ENCODE measurements at places on chromosomes 2 and 18.
A peak's percentile ranks its signal among the peaks of the same experiment; 100 is the strongest.

DNA sequence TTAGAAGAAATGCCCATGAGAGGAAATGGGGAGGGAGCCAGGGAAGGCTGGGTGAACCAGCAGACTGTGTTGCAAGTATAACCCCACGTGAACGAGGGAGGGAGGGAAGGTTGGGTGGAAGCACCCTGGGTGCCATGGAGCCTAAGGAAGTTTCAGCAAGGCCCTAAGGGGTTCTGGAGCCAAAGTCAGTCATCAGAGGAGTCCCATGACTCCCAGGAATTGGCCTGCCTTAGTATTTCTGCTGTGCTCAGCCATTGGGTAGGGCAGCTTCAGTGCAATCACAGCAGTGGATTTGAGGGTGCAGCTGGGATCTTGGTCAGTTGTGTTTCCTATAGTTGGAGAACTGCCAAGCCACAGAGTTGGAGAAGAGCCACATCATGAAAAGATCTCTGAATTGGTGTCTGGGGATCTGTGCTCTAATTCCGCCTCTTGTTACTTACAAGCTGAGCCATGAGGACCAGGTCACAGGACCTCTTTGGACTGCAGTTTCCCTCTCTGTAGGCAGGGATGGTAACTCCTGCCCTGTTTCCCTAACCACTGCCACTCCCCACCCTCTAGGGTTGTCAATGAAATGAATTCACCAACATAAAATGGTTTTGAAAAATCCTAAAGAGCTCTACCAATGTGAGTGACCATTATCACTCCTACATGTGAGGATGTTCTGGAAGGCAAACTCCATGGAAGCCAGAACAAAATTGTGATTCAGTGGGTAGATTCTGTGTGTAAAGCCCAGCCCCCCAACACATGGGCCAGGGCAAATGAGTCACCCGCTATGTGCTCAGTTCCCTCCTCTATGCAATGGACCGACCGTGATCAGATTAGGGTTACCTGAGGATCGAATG, 108.9 kb downstream of the CLIP4 start:
- no peak for DNase-seq

GRCh38 chr2:88199912-88200682, 30.0 kb downstream of the THNSL2 start:
- no peak for DNase-seq

DNA sequence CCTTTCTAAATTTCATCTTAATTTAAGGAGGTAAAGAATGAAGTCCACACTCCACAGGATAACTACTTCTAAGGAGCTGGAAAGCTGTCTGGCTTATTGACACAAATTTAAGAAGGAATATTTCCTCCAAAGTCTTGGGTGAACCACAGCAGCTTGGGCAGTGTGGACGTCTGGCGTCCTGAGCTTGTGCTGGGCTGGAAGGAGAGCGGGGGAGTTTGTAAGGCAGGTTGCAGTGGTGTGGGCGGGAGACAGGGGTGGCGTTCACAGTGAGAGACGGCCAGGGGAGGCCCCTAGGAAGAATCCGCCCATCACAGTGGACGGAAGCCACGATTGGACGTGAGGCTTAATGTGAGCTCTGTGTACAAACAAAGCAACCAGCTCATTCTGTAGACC, 25.7 kb downstream of the ADI1 start:
- DNase-seq: peak; percentile 18

DNA sequence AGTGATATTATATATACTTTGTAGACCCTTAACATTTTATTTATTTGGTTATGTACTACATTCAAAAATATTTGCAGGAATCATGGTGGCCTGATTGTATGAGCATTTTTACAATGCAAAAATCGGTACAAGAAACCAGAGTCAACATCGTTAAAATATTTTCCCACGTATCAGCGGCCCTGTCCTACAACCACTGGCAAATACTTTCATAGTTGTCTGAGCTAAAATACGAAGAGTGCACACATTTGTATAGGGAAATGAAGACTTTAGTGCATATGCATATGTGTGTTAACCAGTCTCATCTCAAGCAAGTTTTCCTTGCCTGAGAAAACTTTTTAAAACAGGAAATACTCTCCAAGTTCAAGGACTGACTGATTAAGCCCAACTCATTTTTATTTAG, 35.9 kb downstream of the CCDC102B start:
- DNase-seq: no peak

GRCh38 chr2:231384970-231385369, 10.5 kb upstream of the B3GNT7 start:
- DNase-seq: no peak

DNA sequence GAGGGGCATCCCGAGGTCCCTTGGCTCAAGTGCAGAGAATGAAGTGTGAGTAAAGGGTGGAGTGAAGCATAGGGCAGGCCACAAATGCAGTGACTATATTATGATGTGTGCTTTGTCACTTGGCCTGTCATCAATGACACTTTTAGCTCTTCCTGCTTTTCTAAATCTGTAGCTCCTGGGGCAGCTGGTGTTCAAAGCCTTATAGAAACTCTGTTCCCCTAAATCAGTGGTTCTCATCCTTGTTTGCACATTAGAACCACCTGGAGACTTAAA, 135.6 kb upstream of the LGALSL start:
- no peak for DNase-seq

DNA sequence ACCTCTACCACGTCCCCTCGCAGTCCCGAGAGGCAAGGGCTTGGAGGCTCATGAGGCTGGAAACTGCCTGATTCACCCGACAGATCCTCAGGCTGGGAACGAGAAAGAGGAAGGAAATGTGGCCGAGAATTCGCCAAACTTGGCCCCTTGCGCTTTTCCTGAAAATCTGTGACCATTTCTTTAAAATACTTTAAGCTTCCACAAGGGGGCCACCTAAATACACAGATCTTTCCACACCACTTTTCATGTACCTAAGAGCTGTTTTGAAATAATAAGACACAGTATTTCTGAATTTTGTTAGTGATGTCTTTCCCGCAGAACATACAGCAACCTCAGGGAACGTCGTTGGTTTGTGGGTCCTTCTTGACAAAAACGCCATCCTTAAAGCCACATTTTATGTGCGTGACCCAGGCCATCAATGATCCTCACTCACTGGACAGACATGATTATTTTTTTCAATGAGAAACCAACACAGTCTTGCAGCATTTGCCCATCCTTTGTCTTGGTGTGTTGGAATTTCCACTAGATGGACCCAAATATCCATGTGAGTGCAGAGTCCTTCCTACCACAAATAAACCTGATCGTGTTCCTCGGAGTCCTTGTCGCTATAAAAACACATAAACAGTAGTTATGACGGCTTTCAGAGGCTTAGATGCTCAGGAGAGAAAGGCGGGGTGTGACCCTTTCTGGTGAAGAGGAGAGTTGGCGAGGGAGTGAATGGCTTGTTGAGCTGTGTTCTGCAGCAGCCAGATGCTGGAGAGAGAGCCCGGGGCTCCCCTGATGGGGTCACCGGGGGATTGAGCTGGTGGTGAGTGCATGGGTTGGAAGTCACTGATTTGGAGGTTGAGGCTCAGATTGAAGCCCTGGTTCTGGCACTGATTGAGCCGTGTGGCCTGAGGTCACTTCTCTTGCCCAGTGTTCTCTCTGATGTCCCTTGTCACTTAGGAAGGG, 25.0 kb downstream of the DCDC2C start:
- DNase-seq: peak; percentile 44

GRCh38 chr2:202090530-202090929, 17.5 kb downstream of the KIAA2012 start:
- DNase-seq: no peak

GRCh38 chr2:169397697-169398096, 35.4 kb upstream of the LRP2 start:
- peak; percentile 18 for DNase-seq

DNA sequence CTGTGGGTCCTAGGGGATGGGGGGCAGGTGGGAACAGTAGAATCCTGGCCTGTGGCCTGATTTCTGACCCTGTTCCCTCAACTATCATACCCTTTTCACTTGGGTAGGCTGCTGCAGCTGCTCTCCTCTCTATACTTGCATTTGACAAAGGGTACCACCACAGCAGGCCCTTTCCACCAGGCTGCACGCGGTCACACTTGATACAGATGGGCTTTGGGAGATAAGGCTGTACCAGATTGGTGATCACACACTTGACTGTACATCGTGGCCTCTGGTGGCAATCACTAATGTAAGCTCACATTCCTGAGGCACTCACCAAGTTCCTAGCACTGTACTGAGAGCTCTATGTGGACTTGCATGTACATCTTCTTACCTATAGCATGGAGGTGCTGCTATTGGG, 1.6 kb upstream of the RALB start:
- no peak for DNase-seq

- no peak for DNase-seq
These were observed 81.9 kb downstream of the TGOLN2 start for GRCh38 chr2:85245891-85246290.

GRCh38 chr2:194709840-194710239, 947.2 kb upstream of the SLC39A10 start:
- DNase-seq: no peak

GRCh38 chr2:126990605-126991532, 92.2 kb downstream of the TEX51 start:
- DNase-seq: no peak

GRCh38 chr2:217475101-217475500, 527.7 kb downstream of the TNS1 start:
- no peak for DNase-seq

DNA sequence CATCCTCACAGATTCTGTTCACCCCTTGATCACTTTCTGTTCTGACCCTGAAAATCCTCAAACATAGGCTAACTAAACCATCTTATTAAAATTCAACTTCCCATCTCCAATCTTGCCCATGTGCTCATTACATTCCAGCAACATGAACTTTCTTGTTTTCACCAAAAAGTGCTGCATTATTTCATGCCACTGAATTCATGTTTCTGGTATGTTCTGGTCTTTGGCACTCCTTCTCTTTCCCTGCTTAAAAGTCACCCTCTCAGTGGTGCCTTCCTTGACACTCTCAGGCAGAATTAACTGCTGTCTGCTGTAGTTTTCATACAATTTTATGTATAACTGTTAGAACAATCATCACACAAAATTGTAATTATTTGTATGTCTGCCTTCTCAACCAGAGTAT, 247.7 kb upstream of the RBMS1 start:
- DNase-seq: no peak

DNA sequence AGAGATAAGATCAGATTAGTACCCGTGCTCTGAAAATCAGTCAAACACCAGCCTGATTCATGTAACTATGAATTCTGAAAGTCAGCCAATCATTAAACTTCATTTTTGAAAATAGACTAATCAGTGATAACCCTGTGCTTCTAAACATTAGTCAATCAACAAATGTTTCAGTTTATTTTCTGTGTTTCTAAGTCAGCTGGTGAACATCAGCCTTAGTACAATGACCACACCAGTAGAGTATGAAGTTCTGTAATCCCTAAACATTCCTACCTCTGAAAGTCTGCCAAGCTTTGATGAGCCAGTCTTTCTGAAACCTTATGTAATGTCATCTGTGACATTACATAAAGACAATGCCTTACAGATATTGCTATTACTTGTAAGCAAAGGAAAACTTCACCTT, 807.4 kb upstream of the CRIM1 start:
- DNase-seq: no peak

- DNase-seq: no peak
These were observed 175.8 kb downstream of the SRBD1 start for GRCh38 chr2:45435316-45435715.

DNA sequence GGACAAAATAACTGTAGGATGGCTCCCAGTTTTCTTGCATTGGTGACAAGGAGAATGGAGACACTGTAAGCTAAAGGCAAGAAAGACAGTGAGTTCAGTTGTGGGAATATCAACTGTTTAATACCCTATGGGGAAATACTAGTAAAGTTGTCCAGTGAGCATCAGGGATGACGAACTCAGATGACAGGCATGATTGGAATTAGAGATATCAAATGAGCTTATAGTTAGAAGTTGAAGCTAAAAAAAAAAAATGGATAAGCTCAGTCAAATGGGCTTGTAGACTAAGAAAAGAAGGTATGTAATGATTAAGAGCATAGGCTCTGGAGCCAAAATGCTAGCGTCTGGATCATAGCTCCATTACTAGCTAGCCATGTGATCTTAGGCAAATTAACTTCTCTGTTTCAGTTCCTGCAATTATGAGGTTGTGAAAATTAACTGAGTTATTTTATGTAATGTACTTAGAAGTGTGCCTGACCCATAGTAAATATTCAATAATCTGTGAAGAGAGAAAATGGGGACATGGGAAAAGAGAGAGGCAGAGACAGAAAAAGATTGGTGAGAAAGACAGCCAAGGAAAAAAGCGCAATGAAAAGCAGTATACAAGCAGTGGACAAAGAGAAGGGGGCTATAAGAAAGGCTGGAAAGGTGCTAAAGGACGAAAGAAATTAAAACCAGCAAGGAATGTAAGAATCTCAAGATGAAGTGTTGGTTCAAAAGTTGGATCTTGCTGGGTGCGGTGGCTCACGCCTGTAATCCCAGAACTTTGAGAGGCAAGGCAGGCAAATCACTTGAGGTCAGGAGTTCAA, 95.7 kb upstream of the SLC39A10 start:
- DNase-seq: peak; percentile 5

- no peak for DNase-seq
These were observed 112.5 kb downstream of the MREG start for GRCh38 chr2:215900843-215901242.

- DNase-seq: no peak
These were observed 297.7 kb downstream of the ICOS start for GRCh38 chr2:204234248-204234647.

GRCh38 chr2:121698318-121698930, 38.3 kb downstream of the NIFK start:
- no peak for DNase-seq

GRCh38 chr2:199603721-199604291, 146.1 kb upstream of the SATB2 start:
- no peak for DNase-seq

DNA sequence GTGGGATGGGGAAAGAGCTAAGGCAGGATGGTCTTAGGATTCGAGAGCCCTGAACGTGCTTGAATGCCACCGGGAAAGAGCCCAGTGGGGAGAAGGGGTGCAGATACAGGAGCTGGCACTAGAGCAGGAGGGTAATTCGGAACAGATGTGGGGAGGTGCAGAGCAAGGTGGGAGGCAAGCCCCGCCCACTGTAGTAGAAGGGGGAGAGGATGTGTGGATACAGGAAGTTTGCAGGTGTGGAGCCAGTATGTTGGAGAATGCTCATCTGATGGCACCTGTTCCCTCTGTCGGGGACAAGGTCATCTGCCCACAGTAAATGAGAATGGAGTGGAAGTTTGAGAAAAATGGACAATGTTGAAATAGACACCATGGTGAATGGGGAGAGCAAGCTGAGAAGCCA, 28.8 kb downstream of the CHST10 start:
- DNase-seq: no peak

- DNase-seq: no peak
These were observed 31.1 kb downstream of the UGP2 start for GRCh38 chr2:63872571-63873328.

- DNase-seq: peak; percentile 73
These were observed at the start of gene ATL2 for GRCh38 chr2:38377050-38377828. ATL2 (minus strand) TSS chr2:38377273; CDS start chr2:38377260, 13 bp downstream.

DNA sequence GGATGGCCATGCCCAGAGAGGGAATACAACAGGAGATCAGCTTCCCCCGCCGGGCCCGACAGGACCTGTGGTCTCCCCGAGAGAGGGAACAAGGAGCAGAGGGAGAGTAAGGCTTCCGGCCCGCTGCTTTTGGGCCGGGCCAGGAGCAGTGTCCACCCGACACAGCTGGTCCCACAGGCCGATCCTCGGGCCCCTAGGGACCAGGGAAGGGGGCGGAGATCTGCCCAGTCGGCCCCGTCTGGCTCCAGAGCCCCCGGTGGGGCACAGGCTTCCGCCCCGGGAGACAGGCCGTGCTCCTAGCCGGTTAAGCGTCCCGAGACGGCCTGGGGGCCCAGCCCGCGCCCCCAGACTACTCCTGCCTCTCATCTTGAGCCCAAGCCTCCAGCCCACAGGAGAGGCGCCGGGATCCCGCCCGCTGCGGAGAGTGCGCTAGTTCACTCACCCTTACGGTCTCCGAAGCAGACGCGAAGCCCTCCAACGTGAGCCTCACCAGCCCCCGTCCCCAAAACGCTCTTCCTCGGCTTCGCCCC, at the start of gene MCFD2:
Gene MCFD2 (minus strand): TSS at position 526 of the 530 bp plus-strand sequence. CDS start 6,635 bp downstream, outside the sequence.
- DNase-seq: no peak
